ENCODE measurements at places on chromosomes 13 and 19.
A peak's percentile ranks its signal among the peaks of the same experiment; 100 is the strongest.

GRCh38 chr19:18637673-18638630 lies 1.1 kb downstream of the KLHL26 start:
- DNase-seq: no peak

GRCh38 chr19:28840891-28841290 lies 372.1 kb downstream of the UQCRFS1 start:
- DNase-seq: no peak

- DNase-seq: no peak
Observed at GRCh38 chr13:38008636-38009035, 139.1 kb upstream of the TRPC4 start.

- DNase-seq: no peak
Observed at GRCh38 chr19:7815325-7815724, 14.7 kb upstream of the EVI5L start.

DNA sequence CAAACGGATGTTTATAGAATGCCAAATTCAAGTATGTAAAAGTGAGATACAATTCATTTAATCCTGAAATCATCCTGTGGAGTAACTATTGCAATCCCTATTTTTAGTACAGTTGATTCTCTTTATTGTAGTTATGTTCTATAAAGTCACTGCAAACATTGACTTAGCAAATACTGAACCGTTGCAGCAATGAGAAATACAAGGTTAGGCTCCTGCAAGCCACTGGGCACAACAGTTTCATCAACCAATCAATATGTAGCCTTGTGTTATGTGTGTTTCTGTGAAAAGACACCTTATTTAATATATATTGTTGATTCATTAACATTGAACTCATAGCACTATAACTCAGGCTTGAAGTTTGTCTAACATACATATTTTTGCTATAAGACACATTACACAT lies 174.4 kb downstream of the DCT start:
- DNase-seq: no peak

DNA sequence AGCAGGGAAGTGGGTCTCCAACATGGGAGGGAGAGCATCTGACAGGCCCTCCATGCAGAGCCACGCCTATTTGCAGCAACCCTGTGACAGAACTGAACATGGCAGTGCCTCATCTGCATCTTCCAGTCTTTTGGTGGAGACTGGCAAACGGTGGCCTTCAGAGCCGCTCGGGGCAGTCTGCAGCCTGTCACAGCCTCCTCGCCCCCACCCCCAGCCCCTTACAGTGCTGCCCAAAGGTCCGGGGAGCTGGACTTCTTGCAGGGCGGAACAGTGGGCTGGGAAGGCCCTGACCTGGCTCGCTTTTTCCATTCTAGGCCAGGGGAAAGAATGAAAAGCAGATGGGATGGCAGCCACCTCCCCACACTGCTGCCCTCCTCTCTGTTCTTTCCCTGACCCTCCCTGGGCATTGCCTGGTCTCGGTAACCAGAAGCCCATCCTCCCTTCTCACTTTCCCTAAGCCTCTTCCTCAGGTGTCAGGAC lies 2.7 kb downstream of the CALM3 start:
- DNase-seq: peak; percentile 44

DNA sequence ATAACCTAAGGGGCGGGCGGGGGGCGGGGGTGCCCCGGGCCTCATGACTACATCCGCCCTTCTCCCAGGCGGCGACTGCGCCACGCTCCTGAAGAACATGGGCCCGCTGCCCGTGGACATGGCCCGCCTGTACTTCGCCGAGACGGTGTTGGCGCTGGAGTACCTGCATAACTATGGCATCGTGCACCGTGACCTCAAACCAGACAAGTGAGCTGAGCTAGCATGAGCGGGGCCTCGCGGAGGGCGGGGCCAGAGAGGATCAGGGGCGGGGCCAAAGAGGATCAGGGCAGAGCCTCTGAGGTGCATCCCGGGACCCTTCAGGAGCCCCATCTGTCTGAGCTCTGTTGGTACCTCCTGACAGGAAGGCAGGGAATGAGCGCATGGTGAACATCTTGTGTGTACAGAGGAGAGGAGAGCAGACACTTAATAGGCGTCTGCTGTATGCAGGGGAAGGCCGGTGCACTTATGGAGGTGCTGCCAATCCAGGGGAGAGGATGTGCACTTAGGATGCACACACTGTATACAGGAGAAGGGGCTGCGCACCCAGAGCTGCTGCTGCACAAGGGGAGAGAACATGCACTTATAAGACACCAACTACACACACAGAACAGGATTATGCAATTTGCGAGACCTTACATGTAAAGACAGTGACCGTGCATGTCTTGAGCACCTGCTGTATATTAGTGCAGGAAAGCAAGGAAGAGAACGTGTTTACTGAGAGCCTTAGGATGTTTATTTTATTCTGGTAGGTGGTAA lies 20.9 kb upstream of the PIK3R2 start:
- no peak for DNase-seq

DNA sequence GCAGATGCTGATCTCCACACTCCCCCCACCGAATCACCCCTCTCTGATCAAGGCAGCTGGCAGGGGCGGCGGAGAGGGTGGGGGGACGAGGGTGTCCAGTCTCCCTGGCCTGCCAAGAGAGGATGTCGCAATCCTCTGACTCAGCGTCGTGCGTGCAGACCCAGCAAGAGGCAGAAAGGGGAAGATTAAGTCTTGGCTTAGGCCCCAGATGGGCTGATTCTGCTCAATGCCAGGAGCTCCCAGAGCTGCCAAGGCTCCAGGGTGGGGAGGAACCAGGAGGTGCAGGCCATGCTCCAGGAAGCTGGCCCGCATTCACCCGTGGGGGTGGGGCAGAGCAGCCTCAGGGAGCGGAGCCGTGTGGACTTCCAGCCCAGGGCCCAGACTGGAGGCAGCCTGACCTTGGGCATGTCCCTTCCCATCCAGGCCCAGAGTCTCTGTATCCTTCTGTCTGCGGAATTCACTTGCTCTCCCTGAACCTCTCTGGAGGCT lies 6.6 kb upstream of the BCL3 start:
- peak; percentile 99 for DNase-seq

- DNase-seq: no peak
Observed at GRCh38 chr13:109480011-109480955, 306.1 kb downstream of the IRS2 start.

GRCh38 chr13:21420706-21421105 lies 38.4 kb downstream of the ZDHHC20 start:
- DNase-seq: no peak

GRCh38 chr13:83940742-83941141 lies 58.5 kb upstream of the SLITRK1 start:
- no peak for DNase-seq

DNA sequence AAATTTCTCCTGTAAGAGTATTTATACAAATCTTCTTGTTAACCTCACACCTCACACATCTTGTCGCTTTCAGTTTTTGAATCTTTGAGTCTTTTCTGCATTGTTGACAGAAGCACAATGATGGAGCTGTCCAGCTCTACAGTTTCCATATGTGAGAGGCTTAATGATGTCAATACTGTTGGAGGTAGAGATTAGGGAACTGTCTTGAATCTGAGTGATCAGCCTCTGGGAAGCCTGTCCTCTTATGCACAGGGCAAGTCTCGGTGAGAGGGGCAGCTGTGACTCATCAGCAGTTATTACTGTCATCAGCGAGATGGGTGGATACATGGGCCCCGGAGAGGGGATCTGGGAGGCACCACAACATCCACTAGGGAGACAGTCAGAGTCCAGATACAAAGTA lies 4.6 kb upstream of the ITGBL1 start:
- no peak for DNase-seq

DNA sequence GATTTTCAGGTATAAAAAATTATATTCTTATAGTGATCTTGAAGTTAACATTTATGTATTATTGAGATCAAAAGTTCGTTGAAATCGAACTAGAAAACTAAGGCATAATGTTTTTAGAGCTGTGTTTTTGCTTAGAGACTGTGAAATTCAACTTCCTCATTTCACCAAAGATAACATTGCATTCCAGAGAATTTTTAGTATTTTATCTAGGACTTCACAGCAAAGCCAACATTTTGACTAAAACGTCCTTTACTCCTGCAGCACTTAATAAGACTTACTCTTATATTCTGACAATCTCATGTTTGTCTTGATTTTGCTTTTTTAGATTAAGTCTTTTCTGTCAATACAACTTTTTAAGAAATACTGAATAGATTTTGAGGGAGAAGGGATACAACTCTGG lies 4.7 kb downstream of the KCTD4 start:
- no peak for DNase-seq

GRCh38 chr19:45008552-45008951 lies 7.3 kb downstream of the RELB start:
- no peak for DNase-seq

GRCh38 chr19:7294558-7295212 lies 471 bp upstream of the INSR start:
- DNase-seq: peak; percentile 86

DNA sequence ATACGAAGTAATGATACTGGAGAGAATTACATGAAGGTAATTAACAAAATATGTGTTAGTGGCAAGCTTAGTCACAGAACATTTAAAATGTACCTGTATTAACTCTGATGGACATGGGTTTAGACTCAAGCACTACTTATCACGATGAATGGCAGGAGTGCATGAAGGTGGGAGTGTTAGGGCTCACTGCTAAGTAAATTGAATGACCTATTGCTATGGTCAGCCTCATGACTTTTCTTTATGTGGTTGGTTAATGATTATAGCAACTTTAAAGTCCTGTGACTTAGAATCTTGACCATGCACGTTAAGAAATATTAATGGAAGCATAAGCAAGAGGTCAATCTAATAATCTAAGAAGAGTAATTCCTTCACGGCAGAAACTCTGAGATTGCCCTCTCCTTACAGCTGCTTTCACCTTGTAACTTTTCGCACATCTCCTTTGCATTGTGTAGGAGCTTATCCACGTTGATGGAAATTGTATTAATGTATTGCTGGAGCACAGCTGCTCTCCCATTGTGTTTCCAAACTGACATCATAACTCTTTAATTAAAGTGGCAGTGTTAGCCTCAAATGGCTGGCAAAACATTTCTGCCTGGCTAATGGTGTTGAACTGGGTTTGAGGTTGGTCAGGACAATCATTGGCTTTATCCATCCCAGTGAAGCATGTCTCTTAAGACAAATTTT lies 114.5 kb downstream of the RXFP2 start:
- DNase-seq: no peak
